ENCODE measurements at places on chromosomes 2 and 18.

GRCh38 chr2:119673796-119674195, 5.2 kb upstream of the TMEM177 start:
- no peak for DNase-seq

DNA sequence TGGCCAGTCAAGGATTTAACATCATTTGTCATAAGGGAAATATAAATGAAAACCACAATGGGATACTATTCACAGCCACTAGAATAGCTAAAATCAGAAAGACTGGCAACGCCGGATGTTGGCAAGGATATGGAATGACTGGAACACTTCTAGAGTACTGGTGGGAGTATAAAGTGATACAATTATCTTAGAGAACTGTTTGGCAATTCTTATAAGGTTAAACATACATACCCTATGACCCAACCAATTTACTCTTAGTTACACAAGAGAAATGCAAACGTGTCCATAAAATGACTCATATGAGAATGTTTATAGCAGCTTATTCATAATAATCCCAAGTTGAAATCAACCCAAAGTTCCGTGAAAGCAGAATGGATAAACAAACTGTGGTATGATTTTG, 35.1 kb downstream of the MAPK4 start:
- no peak for DNase-seq

GRCh38 chr2:216589791-216590190, 43.4 kb upstream of the IGFBP2 start:
- DNase-seq: no peak

- no peak for DNase-seq
Observed at GRCh38 chr18:46536215-46536874, 120.7 kb downstream of the LOXHD1 start.

DNA sequence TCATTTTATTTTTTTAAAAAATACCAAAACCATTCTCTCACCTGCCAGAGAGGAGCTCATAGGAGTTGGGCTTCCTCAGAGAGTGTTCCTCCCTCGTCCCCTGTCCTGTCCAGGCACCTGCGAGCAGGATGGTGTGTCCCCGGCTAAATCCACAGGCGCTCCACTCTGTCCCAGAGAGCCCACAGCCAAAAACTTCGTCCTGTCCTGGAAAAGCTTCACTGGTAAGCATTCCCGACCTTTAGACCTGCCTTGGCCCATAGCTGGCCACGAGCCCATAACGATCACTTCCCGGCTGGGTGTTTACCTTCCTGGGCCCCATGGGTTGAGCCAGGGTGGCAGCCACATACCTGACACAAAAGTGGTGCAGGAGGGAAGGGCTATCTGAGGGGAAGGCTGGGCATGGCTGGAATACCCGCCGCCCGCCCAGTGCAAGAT, at the start of gene NGEF:
Gene NGEF, minus strand, starts transcription at position 230 of the 435 bp plus-strand sequence. CDS start 38,366 bp downstream, outside the sequence.
- DNase-seq: no peak

Measured in stimulated activated CD8-positive, alpha-beta memory T cell treated with anti-CD3 and anti-CD28 coated beads, Interleukin-7, amount 100 ng/mL, for 1 hour (primary cell).